Activated T-helper 2 cell treated with anti-CD3 and anti-CD28 coated beads, Interferon-gamma antibody, Interleukin-2, Interleukin-4, amounts not matched to agents 10 μg/mL and 5 μg/mL and 100 μg/mL, durations not matched to agents 14 hours and 24 hours and 36 hours (primary cell): ENCODE measurements at places on chromosomes 1 and 21. TPM values are rescaled to one million over a fixed set of nuclear protein-coding genes. Genes with fewer than 3 reads are reported as not detected.

GRCh38 chr1:56638248-56638647 is 6.9 kb upstream of the PRKAA2 start:
- DNase-seq = no peak

- no peak for DNase-seq
These were observed 18.9 kb upstream of the FAM131C start for GRCh38 chr1:16092097-16092922.

GRCh38 chr1:180540697-180541594 is 17.8 kb upstream of the OVAAL start:
- no peak for DNase-seq

Gene SH2D1B
- total RNA-seq = 0.84 and 1.0 TPM in 2 replicates

Gene KCNQ4
- total RNA-seq = 0.57 and 0.78 TPM in 2 replicates

Gene KLF17
- not detected in 2 replicates for total RNA-seq
